Effector memory CD8-positive, alpha-beta T cell (primary cell): ENCODE measurements at places on chromosomes 6 and 20.

DNA sequence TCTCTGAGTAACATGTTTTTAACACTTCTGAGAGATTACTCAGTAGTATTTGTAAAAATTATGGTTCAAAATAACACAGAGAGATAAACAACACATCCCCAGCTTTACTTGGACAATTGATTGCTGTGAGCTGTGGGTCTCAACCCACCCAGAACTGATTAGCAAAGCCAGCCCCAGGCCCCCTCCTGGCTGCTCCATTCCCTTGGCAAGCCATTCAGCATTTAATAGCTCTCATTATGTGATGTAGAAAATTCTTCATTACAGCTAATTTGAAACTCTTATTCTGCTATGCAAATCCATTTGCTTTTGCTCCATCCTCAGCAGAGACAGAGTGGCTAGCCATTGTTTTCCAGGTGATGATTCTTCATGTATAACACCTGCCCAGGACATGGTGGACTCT, 16.6 kb upstream of the SIRT5 start:
- DNase-seq: no peak

DNA sequence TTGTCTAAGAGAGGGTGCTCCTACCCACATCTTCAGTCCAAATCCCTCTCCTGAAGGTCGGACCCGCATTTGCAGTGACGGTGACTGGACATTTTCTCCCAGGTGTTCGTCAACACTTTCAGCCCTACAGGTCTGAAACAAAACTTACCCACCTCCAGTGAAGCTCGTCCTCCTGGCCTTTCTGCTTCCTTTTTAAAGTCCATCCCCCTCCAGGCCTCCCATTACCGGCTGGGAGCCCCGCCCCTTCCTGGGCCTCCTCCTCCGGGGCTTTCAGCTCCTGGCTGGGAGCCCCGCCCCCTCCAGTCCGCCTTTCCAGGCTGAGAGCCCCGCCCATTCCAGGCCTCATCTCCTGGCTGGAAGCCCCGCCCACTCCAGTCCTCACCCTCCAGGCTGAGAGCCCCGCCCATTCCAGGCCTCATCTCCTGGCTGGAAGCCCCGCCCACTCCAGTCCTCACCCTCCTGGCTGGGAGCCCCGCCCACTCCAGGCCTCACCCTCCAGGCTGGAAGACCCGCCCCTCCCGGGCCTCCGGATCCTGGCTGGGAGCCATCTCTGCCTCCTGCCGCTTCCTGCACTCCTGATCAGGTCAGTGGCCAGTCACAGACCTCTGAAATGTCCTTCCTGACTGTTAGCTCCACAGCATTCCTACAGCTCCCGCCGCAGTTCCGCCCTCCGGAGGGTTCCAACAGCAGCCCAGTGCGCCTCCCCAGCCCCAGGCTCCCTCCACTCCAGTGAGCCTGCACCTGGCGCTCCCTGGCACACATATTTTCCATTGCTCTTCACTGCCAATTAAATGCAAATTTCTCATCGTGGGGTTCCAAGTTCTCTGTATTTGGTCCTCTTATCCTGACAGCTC, 98.5 kb downstream of the LY86 start:
- DNase-seq: no peak

DNA sequence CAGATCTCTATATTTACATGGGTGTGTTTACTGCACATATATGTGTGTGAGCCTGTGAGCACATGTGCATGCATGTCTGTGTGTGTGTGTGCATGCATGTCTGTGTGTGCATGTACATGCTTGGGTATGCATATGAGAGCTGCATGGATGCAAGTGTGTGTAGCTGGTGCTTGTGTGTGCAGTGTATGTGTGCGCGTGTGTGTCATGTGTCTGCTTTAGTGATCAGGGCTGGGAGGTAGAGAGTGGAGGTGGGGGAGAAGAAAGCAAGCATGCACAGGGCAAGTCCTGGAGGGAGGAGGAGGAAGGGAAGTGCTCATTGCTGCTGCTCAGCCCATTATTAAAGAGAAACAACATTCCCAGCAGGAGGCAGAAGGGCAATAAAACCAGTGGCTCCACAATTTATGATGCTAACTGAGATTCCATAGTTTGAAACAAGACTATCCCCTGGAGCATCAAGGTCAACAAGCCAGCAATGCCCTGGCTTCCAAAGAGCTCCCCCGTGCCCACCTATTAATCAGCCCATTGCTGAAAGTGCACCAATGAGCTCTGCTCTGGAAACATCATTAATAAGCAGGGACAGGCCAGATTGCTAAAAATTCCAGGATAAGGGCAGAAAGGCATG, 414.0 kb downstream of the MAFB start:
- no peak for DNase-seq

- no peak for DNase-seq
These were observed 2.1 kb downstream of the FKBP1A start for GRCh38 chr20:1390581-1391403.

DNA sequence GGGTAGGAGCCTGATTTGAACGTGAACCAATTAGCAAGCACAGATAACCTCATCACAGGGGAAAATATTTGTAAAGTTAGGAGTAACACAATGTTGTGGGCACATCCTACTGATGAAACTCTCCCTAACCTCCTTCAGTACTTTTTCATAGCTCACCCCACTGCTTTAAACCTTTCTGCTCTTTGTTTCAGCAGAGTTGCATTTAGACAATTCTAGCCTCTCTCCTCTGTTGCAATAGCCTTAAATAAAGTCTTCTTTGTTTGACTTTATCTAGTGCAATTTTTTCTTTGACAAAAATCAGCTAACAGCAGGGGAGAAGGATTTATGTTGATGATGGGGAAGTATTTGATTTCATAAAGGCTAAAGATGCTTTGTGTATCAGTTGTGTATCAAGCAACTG, 14.1 kb downstream of the C6orf141 start:
- DNase-seq: no peak

DNA sequence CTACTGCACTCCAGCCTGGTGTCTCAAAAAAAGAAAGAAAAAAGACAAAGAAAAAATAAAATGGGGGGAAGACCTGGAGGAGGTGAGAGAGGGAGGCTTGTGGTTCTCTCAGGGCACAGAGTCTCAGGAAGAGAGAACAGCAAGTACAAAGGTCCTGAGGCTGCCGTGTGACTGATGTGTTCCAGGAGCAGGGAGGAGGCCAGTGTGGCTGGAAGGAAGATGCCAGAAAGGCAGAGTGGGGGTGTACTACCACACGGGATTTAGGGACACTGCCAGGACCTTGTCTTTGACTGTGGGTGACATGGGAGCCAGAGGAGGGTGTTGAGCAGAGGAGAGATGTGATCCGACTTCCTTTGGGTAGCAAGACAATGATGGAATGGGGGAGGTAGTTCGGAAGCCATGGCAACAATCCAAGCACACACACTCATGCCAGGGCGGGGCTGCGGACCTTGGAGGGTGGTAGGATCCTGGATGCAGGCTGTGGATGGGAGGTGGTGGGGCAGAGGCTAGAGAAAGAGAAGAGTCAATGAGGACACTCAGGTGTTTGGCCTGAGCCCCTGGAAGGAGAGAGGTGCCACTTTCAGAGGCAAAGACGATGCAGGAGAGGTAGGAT, 136.4 kb upstream of the PTPN1 start:
- no peak for DNase-seq

- DNase-seq: no peak
These were observed 46.1 kb downstream of the MBOAT1 start for GRCh38 chr6:20166210-20166609.

- DNase-seq: no peak
These were observed 26.5 kb downstream of the FASTKD5 start for GRCh38 chr20:3133155-3133554.

DNA sequence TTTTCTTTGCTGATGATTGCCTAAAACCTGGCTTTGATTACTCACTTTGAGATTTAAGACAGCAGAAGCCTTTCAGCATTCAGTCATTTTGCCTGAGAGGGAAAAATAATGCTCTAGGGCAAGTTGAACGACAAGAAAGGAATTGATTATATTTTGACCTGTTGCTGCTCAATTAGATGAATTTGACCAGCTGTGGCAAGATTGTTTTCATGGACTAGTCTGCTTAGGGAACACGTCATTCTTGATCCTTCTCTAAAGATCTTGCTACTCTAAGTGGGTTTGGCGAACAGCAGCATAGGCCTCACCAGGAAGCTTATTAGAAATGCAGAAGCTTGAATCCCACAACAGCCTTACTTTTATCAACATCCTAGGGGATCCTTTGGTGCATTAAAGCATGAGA, 59.7 kb upstream of the PHACTR1 start:
- DNase-seq: no peak
